ENCODE measurements at places on chromosomes 16 and 17. TPM values are rescaled to one million over a fixed set of nuclear protein-coding genes. Genes with fewer than 3 reads are reported as not detected.

- peak; percentile 67 for DNase-seq
- no peaks in the 10 kb centered on the region for H3K36me3 ChIP-seq
- no peak overlapping the region for H3K27ac ChIP-seq
- no peak overlapping the region for H3K4me3 ChIP-seq
- H3K4me1 ChIP-seq, result peaks cover 15% of the 10 kb centered on the region
These were observed 11.2 kb upstream of the SLC47A2 start for GRCh38 chr17:19727501-19728078.

DNA sequence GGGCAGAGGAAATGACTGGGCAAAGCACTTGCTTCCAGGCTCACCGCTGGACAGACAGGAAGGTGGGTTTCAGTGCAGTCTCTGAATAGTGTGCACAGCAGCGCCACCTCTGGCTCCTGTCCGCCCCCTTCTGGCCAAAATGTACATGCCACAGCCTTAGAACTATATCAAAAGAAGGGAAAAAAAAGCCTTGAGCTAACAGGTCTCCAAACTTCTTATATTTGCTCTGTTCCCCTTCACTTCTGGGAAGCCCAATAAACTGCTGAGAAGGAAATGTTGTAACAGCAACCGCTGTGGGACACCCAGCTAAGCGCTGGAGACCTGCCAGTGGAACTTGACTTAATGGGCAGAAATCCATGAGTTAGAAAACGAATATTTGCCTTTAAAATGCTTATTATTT, 17.5 kb downstream of the COG7 start:
- no peak overlapping the region for H3K27ac ChIP-seq
- H3K27me3 ChIP-seq, result no peaks in the 10 kb centered on the region
- peaks cover 10% of the 10 kb centered on the region for H3K36me3 ChIP-seq

GRCh38 chr17:80358861-80359260, 56.1 kb upstream of the ENDOV start:
- H3K27ac ChIP-seq, result no peak overlapping the region
- no peak for DNase-seq
- peaks cover 45% of the 10 kb centered on the region for H3K36me3 ChIP-seq
- no peak overlapping the region for H3K4me3 ChIP-seq
- no peaks in the 10 kb centered on the region for H3K4me1 ChIP-seq
- no peaks in the 10 kb centered on the region for H3K27me3 ChIP-seq

GRCh38 chr17:27609611-27610303, 21.2 kb upstream of the LGALS9 start:
- H3K4me1 ChIP-seq, result no peaks in the 10 kb centered on the region
- DNase-seq, result peak; percentile 34
- no peak overlapping the region for H3K27ac ChIP-seq
- H3K27me3 ChIP-seq, result no peaks in the 10 kb centered on the region
- no peak overlapping the region for H3K4me3 ChIP-seq
- H3K36me3 ChIP-seq, result peaks cover 59% of the 10 kb centered on the region

DNA sequence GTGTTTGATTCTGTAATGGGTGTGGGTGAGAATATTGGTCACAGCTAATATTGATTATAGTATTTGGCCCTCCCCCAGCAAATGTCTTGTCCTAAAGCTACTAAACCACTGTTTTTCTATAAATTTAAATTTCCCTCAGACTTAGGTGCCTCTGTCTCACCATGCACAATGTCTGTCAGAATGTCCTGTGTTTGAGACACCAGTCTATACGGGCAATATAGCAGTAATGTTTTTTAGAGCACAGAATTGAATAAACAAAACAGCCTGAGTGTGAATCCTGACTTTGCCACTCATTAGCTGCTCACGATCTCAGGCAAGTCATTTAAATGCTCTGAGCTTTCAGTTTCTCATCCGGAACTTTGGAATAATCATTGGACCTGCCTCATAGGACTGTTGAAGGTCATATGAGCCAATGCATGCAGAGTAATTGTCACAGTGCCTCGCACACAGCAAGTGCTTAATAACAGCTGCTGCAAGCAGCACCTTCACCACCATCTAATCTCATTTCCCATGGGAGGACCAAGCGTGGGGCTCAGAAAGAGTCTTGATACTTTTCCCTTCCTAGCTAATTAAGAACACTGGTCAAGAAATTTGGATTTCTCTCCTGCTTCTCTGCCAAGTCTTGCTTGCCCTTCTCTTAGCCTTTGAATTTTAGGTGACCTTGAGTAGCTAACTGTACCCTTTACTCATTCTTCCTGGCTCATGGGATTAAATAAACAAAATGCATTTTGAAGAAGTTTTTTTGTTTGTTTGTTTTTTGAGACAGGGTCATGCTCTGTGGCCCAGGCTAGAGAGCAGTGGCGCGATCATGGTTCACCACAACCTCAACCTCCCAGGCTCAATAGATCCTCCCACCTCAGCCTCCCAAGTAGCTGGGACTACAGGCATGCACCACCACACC, 9.8 kb downstream of the HLF start:
- no peaks in the 10 kb centered on the region for H3K36me3 ChIP-seq
- no peak for DNase-seq
- peaks cover 8% of the 10 kb centered on the region for H3K27me3 ChIP-seq
- H3K27ac ChIP-seq, result no peak overlapping the region

FBXO31 gene
- total RNA-seq, result 31.8 TPM

- H3K4me3 ChIP-seq, result no peak overlapping the region
- H3K36me3 ChIP-seq, result no peaks in the 10 kb centered on the region
- no peak overlapping the region for H3K27ac ChIP-seq
- no peaks in the 10 kb centered on the region for H3K27me3 ChIP-seq
These were observed 115.7 kb upstream of the IRX3 start for GRCh38 chr16:54402270-54402669.

- H3K4me3 ChIP-seq, result no peak overlapping the region
- H3K27me3 ChIP-seq, result no peaks in the 10 kb centered on the region
- H3K27ac ChIP-seq, result no peak overlapping the region
These were observed 13.7 kb upstream of the TAT start for GRCh38 chr16:71590584-71590983.

DNA sequence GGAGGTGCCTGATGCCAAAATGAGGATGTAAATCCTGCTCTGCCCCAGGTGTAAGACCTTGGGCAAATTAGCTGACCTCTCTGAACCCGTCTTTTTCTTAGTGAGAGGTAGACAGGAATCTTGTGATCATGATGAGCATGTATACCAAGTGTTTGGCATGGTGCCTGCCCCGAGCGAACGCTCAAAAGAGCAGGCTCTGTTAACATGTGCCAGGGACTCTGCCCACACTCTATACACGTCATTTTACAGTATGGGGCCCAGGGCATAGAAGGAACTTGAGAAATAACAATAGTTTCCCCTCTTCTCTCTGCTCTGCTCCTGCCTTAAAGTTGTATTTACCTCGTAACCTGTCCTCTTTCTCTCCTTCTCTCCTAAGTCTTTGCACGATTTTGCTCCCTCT, 9.3 kb upstream of the MAF start:
- H3K4me1 ChIP-seq, result no peaks in the 10 kb centered on the region
- no peaks in the 10 kb centered on the region for H3K27me3 ChIP-seq
- H3K27ac ChIP-seq, result no peak overlapping the region
- no peak overlapping the region for H3K4me3 ChIP-seq
- no peaks in the 10 kb centered on the region for H3K36me3 ChIP-seq

- H3K4me1 ChIP-seq, result no peaks in the 10 kb centered on the region
- no peaks in the 10 kb centered on the region for H3K27me3 ChIP-seq
- H3K27ac ChIP-seq, result no peak overlapping the region
- no peaks in the 10 kb centered on the region for H3K36me3 ChIP-seq
- no peak for DNase-seq
- H3K4me3 ChIP-seq, result no peak overlapping the region
These were observed 24.5 kb downstream of the UNK start for GRCh38 chr17:75808905-75809621.

DNA sequence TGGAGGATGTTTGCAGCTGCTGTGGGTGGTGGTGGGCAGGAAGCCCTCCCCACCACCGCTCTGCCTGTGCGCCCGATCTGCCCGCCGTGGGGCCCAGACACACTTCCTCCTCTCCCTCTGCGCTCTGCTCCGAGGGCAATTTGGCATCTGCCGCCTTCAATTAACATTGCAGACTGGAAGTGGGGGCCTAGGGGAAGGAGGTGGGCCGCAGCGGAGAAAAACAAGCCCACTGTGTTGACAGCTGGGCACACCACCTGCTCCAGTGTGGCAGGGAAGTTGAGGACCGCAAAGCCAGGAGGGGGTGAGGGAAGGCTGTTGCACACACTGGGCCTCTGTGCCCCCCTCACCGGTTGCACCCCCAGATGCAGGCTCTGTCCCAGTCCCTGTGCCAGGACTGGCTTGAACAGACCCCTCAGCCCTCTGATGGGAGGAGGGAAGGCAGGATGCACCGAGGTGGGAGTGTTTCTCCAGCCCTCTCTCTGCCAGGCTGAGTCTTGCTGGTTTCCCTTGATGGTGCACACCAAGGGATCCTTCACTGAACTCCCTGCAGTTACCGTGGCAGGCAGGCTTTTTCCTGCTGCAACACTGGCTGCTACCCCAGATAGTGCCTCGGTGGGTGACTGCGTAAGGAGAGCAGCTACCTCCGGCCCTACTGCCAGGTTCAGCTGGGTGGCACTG, 72.8 kb upstream of the MED9 start:
- H3K4me3 ChIP-seq, result no peak overlapping the region
- H3K36me3 ChIP-seq, result no peaks in the 10 kb centered on the region
- DNase-seq, result peak; percentile 82

METTL2A gene
- 24.1 TPM for total RNA-seq

CLDN6 gene
- not detected for total RNA-seq

DNA sequence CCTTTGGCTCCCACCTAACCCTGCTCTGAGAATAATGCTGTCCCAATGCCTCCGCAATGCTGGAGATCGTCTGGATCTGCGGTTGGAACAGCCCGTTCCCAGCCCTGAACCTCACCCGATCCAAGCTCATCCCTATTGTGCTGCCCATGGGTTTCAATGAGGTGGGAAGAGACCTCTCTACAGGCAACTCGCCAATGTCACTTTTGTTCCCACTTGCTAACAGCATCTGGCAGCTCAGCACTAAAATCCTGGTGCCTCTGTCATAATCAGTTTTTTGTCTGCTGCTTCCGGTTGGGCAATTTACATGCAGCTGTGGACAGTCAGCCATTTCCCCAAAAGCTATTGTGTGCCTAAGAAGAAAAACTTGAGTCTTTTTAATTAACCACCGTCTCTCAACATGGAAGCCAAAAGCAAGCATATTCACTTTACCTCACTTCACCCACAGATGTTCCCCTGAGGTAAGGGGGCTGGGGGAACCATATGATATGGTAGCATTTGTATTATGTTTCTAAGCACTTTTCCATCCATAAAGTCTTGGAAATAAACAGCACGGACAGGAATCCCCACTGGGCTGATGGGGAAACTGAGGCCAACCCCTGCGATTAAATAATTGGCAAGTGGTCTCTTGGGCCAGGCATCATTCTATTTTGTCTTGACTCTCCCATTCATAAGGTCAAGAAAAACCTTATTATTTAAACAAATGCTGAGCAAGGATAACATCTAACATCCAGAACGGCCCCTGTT, 159.2 kb upstream of the CDH5 start:
- no peak for DNase-seq
- no peak overlapping the region for H3K27ac ChIP-seq
- H3K4me1 ChIP-seq, result peaks cover 3% of the 10 kb centered on the region
- no peaks in the 10 kb centered on the region for H3K27me3 ChIP-seq
